ENCODE measurements at places on chromosomes 16 and 17.

- no peak for DNase-seq
Measured at GRCh38 chr16:89829630-89830437, 1.6 kb downstream of the SPIRE2 start.

GRCh38 chr16:1492923-1493745, at the start of gene TELO2:
TELO2 (plus strand) TSS chr16:1493360; CDS start chr16:1494282, 922 bp downstream.
- DNase-seq = peak; percentile 79

- no peak for DNase-seq
Measured at GRCh38 chr16:11159282-11159681, 96.7 kb downstream of the SOCS1 start.

- DNase-seq = peak; percentile 54
Measured at GRCh38 chr16:24540602-24541210, 1.3 kb downstream of the RBBP6 start.

DNA sequence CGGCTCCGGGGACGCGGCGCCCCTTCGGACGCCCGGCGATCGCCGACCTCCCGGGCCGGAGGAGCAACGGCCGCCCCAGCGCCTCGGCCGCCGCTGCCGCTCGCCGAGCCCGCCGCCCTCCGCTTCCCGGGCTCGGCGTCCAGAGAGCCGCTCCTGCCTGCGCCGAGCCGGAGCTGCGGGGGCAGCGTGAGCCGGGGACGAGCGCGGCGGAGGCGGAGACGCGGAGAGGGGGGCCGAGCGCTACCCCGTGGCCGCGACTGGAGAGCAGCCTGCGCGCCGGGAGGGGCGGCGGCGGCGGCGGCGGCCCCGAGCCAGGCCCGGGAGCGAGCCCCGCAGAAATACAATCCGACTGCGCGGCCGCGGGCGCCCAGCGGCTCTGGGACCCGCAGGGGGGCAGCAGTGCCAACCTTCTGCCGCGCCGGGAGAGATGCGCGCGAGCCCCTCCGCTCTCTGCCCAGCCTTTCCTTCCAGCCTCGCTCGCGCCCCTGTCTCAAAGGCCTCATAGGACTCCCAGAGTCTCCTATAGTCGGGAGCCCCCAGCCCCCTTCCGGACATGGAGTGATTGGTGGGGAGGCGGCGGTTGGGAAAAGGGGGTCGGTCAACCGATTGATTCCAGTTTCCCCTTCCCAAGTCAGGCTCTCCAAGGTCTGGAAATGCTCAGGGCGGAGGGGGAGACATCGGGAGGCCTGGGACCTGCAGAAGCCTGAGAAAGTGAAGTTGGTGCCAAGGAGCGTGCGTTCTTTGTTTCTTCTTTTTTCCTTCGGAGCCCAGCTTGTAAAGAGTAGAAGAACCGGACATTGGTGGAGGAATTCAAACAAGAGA, 1.0 kb upstream of the SDK2 start:
- DNase-seq = no peak

DNA sequence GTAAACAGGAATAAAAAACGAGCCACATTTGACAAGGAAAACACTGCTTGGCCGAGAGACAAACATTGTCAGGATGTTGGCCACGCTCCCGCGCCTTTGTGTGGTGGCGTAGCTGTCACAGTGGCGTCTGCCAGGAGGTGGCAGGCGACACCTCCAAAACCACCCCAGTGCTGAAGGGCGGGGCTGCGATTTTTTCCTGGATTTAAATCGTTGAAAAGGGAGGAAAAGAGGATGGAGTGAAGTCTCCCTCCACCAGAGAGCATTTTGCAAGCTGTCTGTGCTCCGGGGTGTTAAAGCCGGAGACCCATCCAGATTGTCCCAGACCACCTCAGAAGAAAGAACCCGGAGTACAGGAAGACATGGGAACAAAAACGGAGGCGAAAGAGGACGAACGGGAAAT, 12.7 kb downstream of the MRM3 start:
- DNase-seq = peak; percentile 80

DNA sequence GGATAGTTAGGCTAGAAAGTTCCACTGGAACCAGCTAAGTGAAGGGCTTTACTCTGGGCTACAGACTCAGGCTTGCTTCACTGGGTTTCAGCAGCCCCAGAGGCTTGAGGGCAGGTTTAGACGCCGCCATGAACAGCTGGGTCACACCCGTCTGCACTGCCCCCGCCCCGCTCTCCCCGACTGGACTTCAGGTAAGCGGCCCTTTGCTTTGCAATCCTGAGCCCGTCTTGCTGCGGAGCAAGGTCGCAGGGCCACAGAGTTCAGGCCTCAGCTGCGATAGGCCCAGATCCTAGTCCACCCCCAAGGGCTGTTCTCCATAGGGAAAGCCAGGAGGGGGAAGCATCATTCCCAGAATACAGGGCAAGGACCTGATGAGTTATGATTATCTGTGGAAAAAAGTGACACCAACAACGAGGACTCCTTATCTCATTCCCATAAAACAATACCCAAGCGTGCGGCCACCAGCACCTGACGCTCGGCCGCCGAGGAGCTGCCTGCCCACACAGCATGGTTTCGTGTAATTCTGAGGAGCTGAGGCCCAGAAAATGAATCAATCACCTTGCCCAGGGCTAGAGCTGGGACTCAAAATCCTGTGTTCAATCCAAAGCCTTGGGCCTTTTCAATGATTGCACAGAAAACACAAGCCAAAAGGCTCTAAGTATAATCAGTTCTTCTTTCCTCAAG, 20.4 kb downstream of the MEAK7 start:
- DNase-seq = no peak

DNA sequence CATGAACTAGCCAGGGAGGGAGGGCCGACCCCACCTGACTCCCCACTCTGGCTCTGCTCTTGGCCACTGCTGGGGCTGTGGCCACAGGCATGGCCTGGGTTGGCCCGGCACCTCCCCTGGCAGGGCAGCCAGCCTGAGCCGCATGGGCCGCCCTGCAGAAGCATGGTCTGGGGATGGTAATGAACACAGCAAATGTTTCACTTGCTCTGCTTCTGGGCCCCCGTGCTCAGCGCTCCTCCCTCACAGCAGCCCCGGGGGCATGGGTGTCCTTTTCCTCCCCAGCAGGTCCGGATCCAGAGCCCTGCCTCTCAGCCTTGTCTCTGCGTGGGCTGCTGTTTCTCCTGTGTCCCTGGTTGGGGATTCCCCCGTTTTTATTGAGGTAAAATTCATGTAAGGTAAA, 30.9 kb upstream of the KCNJ12 start:
- DNase-seq = no peak

DNA sequence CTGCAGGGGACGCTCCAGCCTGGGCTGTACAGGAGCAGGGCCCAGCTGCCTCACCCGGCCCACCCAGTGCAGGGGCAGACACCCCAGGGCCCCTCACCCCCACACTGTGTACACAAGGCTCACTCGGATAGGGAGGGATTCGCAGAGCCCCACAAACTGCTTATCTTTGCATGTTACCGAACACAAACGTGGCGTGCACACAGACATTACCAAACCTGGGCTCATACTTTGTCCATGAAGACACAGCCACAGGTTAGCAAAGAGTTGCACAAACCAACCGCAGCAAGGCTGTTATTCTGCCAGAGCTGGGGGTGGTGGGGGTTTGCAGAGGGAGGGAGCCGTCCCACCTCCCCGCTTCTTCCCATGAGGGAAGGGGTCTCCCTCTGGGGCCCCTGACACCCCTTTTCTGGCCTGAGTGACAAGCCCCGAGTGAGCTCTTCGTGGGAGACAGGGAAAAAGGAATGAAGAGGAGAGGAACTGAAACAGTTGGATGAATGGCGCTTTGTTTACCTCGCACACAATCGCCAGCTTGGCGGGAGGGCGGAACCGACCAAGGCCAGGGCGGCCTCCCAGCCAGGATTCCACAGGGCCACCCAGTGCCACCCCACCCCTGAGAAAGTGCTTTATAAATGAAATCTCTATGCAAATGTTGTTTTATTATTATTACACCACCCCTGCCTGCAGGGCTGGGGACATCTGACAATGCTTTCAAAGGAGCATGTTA, 434 bp upstream of the CPSF4L start:
- DNase-seq = no peak

- DNase-seq = peak; percentile 13
Measured at GRCh38 chr17:65799869-65800268, 238.4 kb upstream of the AXIN2 start.

DNA sequence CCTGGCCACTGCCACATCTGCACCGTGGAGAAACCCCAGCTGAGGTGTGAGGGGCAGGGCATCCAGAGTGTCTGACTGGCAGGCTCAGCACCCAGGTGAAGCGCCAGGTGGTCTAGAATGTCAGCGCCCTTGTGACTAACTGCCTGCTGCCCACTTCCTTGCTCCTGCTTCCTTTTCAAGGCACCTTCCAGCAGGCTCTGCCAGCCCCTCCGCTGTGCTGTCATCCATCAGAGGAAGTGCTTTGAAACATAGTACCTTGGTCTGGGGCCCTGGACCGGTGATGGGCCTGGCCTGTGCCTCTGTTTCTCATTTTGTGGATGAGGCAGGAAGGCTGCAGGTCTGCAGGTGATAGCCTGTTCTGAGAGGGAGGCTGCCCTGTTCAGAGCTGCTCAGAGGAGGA, 5.5 kb downstream of the SPNS2 start:
- DNase-seq = no peak

- no peak for DNase-seq
Measured at GRCh38 chr16:65919145-65919985, 447.1 kb upstream of the CDH5 start.

DNA sequence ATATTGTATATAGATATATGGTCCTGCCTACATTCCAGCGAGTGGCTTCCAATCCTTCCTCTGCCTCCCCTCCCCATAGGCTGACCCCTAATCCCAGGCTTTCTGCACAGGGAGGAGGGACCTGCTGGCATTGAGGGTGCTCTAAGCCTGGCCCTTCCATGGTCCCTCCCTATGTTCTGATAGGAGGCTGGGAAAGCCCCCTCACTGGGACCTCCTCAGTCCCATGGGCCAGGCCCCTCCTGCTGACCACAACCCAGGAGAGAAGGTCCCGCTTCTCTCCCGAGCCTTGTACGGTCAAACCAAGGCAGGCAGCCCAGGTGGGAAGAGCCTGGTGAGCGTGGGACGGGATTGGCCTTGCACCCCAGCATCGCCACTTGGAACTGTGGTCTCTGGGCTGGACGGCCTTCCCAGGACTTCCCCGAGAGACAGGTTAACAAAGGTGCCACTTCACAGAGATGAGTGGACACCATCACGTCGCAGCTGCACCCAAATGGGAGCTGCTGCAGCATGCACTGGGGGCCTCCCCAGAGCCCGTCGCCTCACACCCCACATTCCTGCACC, 859 bp downstream of the ALDH3A1 start:
- no peak for DNase-seq

- DNase-seq = peak; percentile 94
Measured at GRCh38 chr16:50102051-50102746, 36.4 kb downstream of the HEATR3 start.

DNA sequence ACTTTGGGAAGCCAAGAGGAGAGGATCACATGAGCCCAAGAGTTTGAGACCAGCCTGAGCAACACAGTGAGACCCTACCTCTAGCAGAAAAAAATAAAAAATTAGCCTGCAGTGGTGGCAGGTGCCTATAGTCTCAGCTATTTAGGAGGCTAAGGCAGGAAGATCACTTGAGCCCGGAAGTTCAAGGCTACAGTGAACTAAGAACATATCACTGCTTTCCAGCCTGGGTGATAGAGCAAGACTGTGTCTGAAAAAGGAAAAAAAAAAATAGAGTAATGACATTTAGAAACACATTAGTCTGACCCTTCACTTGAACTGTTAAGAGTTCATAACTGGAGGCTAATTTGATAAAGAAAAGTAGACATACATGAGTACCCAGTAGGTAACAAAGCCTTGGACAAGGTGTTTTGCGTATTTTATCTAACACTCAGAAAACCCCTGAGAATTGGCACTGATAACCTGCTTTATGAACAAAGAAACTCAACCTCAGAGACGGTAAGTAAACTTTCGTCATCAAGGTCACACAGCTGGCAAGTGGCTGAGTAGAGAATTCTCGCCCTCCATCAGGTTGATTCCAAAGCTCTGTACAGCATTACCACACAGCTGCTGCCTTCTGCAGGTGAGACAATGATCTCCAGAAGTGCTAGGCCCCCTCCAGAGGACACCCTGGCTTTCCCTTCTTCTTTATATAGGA, 101.1 kb downstream of the SMG6 start:
- no peak for DNase-seq

GRCh38 chr17:17175340-17175739, 30.8 kb downstream of the PLD6 start:
- DNase-seq = no peak

DNA sequence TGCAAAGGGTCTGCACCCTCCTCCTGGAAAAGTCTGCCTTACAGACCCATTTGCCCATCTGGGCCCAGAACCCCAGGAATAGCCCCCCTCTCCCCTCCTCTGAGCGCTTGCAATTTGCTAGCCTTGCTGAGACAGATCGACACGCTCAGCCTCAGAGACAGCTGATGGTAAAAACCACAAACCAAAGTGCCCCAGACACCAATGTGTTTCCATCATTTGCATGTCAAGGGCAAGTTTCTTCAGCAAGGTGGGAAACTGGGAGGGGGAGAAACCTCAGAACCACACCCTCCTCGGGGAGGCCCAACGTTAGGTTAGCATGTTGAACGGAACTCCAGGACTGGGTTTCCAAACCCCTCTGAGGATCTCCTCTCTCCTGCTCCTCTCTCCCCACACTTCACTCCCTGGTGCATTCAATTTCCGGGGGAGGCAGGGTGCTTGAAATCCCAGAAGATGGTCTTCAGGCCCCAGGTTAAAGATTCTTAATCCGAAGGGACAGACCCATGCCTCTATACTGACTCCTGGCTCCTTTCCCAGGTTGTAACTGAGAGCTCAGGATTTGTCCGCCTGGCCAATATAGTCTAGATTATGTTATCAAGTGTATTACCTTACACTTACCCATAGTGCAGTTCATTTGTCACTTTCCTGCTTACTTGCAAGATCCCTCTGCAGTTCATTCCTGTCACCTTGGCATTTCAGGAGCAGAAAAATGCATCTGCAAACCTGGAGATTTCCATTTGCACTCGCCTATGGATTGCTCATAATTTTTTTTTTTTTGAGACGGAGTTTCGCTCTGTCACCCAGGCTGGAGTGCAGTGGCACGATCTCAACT, 1.3 kb upstream of the CUEDC1 start:
- DNase-seq = no peak

DNA sequence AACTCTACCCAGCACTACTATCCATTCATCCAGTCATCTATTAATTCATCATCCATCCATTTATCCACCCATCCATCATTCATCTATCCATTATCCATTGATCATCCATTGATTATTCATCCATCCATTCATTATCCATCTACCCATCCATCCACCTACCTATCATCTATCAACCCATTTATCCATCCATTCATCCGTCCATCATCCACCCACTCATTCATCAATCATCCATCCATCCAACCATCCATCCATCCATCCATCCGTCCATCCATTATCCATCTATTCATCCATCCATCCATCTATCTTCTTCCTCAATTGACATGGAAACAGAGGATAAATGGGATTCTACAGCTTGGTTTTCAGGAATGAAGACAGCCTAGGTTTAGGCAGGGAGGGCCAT, 12.0 kb downstream of the SLC4A1 start:
- no peak for DNase-seq

Data from ELR (cell line).